Osteocyte (in vitro differentiated cells): ENCODE measurements at places on chromosomes 11 and 22.

DNA sequence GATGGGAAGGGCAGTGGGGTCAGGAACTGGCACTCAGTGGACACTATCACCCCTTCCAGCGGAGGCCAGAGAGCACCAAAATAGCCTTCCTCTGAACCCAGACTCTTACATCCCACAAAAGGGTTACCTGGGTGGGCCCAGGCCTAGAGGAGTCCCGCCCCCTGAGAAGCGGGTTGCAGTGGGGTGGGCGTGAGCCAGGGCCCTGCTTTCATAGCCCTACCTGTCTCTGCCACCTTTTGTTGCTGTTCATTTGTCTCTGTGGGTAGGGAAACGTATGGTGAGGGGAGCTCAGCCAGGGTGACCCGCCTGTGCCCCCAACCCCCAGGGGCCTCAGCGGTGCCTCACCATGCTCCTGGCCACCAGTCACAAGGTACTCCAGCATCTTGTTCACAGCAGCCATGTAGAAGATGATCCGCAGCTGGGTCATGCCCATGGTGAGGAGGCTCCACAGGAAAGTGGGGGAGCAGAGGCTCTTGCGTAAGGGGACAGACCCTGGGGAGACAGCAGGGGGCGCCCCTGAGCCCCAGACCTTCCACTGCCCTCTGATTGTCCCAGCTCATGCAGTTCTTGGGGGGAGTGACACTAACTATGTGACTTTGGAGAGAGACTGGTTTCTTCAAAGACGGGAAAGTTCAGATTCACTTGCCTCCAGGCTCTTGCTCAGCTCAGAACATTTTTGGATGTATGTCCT is 24.0 kb downstream of the SLC43A1 start:
- no peak for DNase-seq

DNA sequence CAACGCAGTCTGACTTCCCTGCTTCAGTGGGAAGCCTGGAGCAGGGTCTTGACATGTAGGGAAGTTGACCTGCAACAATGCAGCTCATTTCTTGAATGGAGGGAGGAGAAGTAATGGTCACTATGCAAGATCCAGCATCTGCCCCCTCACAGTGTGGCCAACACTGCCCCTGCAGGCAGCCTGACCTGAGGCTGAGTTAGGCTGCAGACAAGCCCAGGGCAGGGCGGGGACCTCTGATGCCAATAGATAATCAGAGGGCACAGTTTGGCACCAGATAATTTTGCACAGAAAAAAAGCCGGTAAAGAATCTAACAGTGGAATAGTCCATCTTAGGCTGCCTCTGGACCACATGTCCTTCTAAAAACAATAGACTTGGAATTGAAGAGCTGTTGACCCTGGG is 182.3 kb downstream of the DSCAML1 start:
- no peak for DNase-seq

DNA sequence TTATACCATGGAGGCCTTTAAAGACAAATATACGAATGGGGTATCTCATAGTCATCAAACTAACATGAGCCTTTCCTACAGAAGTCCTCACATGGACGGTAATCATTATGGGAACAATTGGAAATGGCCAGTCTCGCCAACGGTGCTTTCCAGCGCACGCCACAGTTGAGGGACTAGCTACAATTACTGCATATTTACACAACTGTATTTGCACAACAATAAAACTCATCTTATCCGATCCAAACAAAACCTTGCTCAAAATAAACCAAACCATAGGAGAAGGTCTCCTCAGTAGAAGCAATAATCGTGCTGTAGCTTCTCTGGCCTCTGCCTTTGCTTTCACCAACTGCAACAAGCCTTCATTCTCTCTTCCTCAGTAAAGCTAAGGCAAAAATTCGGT is 5.9 kb downstream of the CADM1 start:
- DNase-seq, result no peak

GRCh38 chr22:49633010-49633324 is 194.7 kb downstream of the BRD1 start:
- no peak for DNase-seq

- DNase-seq, result no peak
These were observed 10.7 kb downstream of the NDUFV1 start for GRCh38 chr11:67617243-67617953.

DNA sequence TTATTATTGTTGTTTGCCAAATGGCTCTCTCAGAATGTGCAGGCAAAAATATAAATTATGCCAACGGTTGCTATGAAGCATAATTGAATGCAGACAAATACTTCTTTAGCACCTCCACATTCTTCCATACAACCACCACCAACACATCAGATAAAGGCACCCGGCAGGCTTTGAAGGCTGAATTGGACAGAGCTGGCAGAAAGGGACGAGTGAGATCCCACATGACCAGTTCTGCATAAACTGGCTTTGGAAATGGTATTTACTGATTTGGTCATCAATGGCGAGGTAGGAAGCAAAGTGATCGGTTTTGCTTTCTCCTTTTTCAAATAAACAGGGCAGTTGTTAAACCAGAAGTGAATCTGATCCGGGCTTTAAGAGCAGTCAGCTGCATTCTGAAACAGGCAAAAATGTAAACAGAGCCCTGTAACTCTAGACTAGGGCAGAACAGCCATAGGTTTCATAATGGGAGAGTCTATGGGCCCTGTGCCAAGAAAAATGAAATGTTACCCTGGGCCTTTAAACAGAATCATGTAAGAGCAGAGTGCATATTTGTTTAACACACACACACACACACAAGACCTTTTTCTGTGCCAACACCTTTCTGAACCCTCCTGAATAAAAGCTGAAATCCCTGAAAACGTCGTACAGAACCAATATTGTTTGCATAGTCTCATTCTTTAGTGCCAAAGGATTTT is 97.7 kb downstream of the MPPED2 start:
- no peak for DNase-seq

GRCh38 chr11:114057605-114058004 is 1.9 kb upstream of the ZBTB16 start:
- no peak for DNase-seq
